ENCODE measurements at places on chromosomes 1 and 21.

GRCh38 chr1:145997718-145998023, 1.3 kb upstream of the TXNIP start:
- no peak for DNase-seq

- no peak for DNase-seq
Measured at GRCh38 chr1:74715236-74715502, 17.7 kb downstream of the CRYZ start.

GRCh38 chr21:45153358-45154318, 79.3 kb downstream of the ADARB1 start:
- no peak for DNase-seq

DNA sequence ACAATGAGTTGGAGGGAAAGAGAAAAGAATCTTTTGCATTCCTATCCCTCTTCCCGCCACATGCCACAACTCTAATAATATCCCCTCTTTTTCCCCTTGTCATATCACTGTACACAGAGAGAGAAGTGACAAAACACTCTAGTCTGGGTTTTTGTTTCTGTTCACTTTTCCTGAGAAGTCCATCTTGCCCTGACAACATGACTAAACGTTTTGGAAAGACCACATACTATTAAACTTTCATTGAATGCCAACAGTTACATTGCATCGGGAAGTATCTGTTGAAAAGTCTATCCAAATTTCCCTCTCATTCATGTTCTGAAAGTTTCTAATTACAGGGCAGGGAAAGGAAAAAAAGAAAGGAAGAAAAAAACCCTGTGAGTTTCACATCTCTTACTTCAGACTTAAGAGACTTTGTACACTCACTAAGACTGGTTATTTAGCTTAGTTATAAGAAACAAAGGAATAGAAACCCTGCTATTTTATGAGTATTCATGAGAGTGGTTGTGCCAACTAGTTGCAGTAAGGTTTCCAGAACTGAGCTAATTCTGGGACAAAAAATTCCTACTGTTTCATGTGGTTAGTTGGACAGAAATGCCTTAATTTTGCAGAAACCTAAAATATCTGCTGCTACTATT, 16.9 kb downstream of the PLA2G4A start:
- DNase-seq = no peak

DNA sequence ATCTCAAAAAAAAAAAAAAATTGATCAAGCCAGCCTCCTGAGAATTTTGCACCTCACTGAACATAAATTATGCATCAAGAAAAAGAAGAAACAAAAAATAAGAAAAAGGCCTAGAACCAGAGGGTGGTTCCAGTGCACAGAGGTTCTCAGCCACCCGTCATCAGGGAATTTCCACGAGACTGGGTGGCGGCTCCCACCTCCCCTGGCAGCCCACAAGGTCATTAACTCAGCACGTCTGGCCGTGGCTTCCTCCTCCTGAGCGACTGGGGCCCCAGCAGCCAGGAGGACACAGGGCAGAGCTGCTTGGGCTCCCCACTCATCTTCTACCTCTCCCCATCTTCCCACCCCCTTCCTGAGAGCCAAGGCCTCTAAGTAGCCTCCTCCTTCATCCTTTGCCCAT, 15.7 kb upstream of the TMEM51 start:
- peak; percentile 71 for DNase-seq

DNA sequence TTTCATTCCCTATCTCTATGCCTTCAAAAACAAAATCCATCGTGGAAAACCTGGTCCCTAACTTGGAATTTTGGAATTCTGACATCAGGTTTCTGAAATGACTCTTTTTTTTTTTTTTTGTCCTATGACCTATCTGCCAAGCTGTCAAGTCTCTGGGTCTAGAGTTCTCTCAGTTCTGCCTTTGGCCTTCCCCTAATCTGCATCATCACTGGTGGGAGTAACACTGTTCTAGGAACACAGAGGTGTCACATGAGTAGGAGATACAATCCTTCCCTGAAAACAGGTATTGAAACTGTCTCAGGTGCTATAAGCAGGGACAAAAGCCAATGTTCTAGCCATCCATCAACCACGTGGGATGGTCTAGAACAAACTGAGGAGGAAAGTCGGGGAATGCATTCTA, 142.0 kb upstream of the ATP1B1 start:
- DNase-seq = no peak

GRCh38 chr1:87905651-87906050, 577.0 kb downstream of the LMO4 start:
- DNase-seq = no peak

DNA sequence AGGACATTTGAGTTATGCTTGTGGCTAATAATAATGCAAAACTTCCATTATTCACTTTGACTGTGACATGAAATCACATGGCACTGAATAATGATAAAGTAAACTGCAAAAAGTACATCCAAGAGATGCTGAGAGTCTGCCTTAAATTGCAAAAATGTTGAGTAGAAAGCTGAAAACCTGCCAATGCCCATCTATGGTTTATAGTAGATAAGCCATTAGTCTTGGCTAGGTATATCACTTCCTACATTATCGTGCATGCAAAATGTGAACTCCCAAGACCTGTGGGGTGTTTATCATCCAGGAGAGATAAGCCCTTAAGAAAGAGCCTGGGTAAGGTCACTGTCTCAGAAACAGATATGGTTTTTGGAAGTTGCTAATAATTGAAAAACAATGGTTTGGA, 208.7 kb upstream of the DPYD start:
- no peak for DNase-seq

DNA sequence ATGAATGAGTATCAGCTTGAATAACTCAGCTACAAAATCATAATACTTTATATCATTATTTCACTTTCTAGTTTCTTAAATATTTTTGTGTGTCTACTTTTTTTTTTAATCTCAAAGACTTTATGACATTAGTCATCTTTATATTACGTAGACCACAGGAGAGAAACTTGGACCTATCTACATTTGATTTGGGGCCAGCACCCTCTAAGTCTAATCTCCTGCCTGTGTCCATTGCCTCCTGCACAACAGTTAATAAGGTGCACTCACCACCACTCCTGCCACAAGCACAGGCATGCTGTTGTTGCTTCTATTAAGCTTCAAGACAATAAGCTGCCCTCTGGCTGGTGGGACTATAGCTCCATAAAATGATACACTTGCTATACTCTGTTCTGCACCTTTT, 70.4 kb downstream of the DIRAS3 start:
- DNase-seq = no peak

- peak; percentile 65 for DNase-seq
Measured at GRCh38 chr1:18938008-18938706, 18.3 kb downstream of the IFFO2 start.

GRCh38 chr21:41957991-41958766, 4.4 kb upstream of the C2CD2 start:
- DNase-seq = peak; percentile 66

DNA sequence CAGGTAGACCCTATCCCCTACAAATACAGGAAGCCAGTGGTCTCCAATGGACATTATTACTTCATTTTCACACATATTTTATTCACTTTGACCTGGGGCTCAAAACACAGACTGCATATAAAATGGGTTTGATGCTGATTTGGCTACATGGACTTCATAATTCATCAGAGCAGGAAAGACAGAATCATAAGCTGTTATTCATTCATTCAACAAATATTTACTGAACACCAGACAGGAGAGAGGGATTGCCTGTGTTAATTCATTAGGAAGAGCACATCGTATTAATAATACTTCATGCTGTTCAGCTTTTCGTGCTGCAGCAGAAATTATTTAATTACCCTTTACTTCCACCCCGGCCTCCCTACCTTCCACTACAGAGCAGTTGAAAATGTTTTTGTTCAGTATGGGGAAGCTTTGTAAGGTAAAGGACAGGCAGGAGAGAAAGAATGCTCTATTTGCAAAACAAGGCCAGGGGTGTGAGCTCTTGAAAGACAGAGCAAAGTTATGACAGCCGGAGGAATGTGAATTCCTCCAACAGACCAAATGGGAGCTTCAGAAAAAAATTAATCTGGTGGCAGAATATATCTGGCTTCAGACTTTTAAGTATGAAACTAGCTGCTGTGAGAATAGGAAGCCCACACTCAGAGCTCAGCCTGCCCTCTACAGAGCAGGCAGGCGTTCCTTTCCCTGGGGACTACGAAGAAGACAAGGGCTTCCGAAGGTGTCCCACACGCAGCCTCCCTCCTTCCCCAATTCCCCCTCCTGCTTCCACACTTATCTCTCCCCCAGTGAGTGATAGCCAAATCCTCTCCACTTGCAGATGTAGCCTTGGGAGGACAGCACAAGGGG, 58.0 kb downstream of the MDM4 start:
- DNase-seq = no peak

- DNase-seq = peak; percentile 31
Measured at GRCh38 chr1:50978852-50979781, 9.1 kb downstream of the CDKN2C start.

GRCh38 chr1:11507309-11507708, 28.4 kb downstream of the DISP3 start:
- no peak for DNase-seq

GRCh38 chr1:241696815-241697639, 44.9 kb downstream of the WDR64 start:
- no peak for DNase-seq

- no peak for DNase-seq
Measured at GRCh38 chr1:70033266-70033873, 172.0 kb downstream of the LRRC40 start.

DNA sequence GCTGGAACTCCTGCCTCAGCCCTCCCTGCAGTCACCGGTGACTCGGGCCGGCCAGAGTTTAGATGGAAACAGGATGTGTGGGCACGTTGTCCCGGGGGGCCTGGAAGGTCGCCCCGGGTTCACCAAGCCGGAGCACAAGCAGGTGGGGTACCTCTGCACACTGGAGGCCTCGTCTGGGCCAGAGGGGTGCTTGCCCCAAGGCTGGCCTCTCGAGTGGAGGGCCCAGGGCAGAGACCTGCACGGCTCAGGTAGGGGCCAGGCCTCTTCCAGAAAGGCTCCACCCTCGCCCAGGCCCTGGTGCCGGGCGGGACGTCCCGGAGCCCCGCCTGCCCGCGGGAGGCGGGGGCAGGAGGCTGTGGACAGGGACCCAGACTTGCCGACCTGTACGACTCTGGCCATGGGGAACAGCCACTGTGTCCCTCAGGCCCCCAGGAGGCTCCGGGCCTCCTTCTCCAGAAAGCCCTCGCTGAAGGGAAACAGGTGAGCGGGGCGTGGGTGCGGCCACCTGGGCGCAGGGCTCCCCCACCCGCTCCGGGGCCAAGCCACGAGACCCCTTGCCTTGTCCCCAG, at the start of gene PLEKHN1:
PLEKHN1 (plus strand) TSS at position 348 of the 569 bp plus-strand sequence; CDS start at position 398, 50 bp downstream.
- peak; percentile 59 for DNase-seq

DNA sequence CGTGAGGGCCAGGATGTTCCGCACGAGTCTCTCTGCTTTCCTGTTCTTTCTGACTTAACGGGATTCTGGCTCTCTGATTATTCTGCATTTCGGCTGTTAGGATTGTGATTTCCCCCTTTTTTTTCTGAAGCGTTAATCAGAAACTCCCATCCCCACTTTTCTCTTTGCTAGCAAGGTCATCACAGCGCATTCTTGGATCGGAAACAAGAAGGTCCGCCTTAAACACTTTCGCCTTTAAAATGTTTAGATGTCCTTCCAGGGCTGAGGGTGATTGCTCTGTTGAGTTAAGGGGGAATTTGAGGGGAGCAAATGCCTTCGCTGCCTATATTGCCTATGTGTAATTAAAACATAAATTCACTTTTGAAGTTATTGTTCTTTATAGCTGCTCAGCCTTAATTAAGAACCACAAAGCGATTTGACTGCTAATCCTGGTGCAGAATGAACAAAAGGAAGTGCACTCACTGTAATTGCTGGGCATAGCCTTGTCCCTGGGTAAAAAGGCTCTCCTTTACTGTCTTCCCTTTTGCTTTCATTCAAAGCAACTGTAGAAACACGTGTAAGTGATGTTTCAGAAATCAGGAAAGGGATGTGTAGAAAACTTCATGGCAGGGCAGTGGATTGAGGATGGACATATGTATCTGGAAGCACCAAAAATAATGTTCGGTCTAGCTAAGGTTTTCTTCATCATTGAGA, 1.2 kb downstream of the LAMC1 start:
- DNase-seq = no peak

- no peak for DNase-seq
Measured at GRCh38 chr1:85308833-85309350, 32.5 kb upstream of the BCL10 start.

GRCh38 chr21:46028573-46029091, 47.1 kb downstream of the COL6A1 start:
- DNase-seq = no peak

GRCh38 chr1:50859657-50860056, 100.4 kb downstream of the FAF1 start:
- DNase-seq = no peak

DNA sequence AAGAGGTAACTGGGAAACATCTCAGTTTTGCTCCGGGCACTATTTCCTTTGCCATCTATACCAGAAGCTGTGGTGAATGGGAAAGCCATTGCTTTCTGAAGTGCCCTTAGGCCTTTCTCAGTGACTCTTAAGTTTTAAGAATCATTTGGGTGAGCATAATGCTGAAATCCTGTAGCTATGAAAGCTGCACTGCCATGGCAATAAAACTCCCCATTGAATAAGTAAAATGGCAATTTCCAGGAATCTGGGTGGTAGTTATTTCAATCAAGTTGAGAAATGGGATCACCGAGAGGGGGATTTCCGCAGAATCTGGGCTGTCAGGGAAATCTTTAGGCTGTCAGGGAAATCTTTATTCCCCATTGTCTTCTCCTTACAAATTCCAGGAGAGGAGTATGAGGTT, 26.8 kb upstream of the MACF1 start:
- DNase-seq = no peak

DNA sequence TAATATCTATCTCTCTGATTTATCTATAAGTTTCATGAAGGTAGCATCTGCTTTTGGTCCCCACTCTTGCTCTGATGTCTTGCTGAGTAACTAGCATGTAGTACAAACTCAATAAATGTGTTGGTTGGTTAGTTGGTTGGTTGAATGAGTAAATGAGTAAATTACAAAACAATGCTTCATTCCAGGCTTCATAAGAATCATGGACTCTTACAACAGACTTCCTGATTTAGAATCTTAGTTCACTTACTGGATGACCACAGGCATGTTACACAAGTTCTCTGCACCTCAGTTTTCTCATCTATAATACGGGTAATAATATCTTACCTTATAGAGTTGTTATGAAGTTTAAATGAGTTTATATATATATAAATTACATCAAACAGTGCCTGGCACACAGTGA, 98.6 kb downstream of the ZNF281 start:
- DNase-seq = no peak

DNA sequence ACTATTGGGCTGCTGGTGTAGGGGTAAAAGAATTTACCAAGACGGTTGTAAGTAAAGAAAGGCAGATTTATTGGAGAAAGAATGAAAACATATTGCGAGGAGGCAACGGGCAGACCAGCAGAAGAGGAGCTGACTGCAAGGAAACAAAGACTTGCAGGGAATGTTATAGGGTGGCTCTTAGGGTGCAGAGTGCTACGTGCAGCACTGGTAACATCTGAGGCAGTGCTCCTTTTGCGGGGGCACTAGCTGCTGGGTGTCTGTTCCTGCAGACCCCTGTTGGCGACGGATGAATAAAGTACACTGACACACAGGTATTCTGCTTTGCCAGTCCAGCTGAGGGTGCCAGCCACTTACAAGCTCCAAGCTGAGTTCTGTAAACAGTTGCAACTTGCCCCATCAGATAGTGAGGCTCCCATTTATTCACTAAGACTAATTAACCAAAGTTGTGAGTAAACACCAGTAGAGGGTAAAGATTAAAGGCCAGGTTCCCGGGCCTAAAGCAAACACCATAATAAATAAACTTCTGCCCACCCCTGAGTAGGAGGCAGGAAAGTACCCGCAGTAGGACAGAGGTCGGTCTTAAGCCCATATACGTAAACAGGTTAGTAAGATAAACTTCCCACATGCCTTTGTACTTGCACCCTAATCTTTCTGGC, 140.2 kb upstream of the KCNK1 start:
- no peak for DNase-seq

- no peak for DNase-seq
Measured at GRCh38 chr21:45026826-45027225, 47.6 kb upstream of the ADARB1 start.
